Epithelial cell of proximal tubule (primary cell): ENCODE measurements at places on chromosomes 5 and 9.
A peak's percentile ranks its signal among the peaks of the same experiment; 100 is the strongest.

- DNase-seq, result peak; percentile 76
These were observed 9.0 kb downstream of the CD274 start for GRCh38 chr9:5459289-5459829.

- DNase-seq, result no peak
These were observed 36.4 kb upstream of the GAS1 start for GRCh38 chr9:86983620-86984259.

GRCh38 chr5:106311230-106311915, 1359.4 kb downstream of the EFNA5 start:
- DNase-seq, result no peak

- DNase-seq, result no peak
These were observed 56.0 kb upstream of the HMHB1 start for GRCh38 chr5:143755966-143756365.

DNA sequence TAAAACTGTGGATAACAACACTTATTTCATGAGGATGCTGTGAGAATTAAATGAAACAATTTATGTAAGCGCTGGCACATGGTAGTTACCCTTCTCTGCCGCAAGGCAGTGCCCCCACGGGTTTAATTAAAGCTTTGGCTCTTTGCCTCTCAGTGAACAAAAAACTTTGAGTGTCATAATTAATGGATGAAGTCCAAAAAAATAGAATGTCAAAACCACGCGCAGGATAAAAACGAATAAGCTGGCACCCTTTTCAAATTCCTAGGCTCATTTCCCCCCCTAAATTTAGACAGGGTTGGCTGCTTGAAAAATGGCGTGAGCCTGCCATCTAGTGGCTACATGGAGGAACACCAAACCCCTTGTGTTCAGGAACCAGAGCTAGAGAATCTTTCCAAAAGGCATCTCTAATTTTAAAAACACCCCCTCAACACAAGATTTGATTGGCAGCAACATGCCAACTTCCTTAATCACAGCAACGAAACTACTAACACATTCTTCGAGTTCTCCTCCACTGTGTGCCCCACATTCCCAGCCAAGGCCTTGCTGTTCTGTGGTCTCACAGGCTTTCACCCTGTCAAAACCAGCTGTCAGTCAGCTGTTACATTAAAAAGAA, 29.0 kb upstream of the CCNG1 start:
- DNase-seq, result peak; percentile 20

GRCh38 chr5:78747705-78748359, 99.3 kb upstream of the LHFPL2 start:
- no peak for DNase-seq

- no peak for DNase-seq
These were observed 206.0 kb upstream of the WWC1 start for GRCh38 chr5:168085261-168086031.
